AML-193 (cell line): ENCODE measurements at places on chromosomes 7 and 10.

- peak; percentile 60 for DNase-seq
These were observed 83.8 kb downstream of the BMS1 start for GRCh38 chr10:42866115-42866995.

- no peak for DNase-seq
These were observed 86.9 kb upstream of the ZNF438 start for GRCh38 chr10:31118556-31118955.

DNA sequence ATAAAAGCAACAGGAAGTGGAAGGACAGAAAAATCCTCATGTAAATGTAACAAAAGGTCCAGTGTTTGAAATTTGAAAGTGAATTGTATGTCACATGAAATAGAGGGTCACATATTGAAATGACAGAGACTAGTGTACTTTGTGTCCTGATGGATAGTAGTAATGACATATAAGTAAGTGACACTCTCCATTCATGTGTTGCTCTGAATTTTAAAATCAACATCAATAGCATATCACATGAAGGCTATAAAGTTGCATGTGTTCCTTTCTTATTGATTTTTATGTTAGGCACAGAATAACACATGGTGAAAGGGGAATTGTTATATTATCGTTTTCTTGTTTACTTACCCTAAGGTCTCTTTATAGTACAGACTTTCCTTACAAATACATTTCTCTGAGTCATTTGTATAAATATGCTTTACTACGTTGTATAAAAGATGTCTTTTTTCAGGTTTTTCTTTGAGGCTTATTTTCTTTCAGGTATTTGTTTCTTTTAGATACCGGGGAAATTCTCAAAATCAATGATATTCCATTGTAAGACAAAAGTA lies 104.6 kb upstream of the CACNA2D1 start:
- DNase-seq, result no peak

DNA sequence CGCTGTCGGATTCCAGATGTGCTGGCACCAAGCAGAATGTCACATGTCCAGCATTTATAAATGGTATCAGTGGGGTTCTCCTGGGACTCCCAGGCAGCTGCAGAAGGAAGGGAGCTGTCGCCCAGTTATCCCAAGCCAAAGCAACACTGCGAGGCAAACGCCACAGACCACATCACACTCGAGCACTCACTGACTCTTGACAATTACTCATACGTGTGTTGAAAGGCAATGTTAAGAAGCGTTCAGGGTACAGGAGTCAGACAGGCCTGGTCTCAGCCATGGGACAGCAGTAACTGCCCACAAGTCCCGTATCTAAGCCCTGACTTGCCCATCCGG lies 113.4 kb downstream of the DIP2C start:
- DNase-seq, result no peak

DNA sequence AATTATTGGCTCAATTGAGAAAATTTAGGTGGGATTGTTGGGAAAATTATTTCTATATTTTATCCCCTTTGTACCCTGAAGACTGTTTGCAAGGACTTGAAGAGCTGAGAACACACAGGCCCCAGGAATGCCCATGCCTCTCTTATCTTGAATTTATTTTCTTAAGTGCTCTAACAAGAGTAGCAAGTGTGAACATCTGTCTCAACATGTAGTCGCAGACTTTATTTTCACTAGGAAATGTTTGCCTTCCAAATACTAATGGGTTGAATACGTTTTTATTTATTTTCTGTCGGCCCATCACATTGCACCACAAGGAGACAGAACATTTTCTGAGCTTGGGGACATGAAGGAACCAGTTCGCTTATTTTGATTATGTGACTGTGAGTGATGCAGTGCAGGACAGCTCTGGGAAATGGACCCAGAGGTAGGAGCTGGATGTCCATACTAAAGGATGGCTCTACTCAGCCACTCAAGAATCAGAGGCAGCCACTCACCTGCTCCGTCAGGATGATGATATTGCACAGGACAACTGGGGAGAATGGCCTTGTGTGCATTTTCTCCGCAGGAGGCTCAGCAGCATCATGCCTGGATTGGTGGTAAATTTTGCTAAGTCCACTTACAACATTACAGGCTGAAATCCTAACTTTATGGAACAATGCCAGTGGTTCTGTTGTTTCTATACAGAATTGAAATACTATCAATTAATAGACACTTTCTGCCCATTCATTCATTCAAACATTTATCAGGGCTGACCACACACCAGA lies 332.7 kb downstream of the FGFR2 start:
- no peak for DNase-seq

- DNase-seq, result no peak
These were observed 132.0 kb downstream of the ST7 start for GRCh38 chr7:117085275-117085674.

DNA sequence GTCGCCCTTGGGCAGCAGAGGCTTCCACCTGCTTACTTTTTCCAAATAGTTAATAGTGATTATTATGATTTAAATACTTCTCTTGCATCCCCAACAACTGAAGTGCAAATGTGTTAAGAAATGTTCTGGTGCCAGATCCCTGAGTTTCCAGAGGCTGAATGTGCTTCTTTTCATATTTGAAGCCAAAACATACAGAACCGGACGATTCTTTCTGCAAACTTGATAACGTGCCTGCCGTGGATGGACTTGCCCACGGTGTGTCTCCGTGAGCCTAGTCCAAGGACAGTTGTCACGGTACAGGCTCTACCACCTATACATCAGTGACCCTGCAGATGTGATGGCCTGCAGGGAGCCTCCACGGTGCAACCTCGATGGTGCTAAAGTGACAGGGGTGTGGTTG lies 198.6 kb upstream of the LYZL2 start:
- DNase-seq, result no peak

- DNase-seq, result peak; percentile 11
These were observed 217.8 kb upstream of the HPS1 start for GRCh38 chr10:98664329-98665042.

DNA sequence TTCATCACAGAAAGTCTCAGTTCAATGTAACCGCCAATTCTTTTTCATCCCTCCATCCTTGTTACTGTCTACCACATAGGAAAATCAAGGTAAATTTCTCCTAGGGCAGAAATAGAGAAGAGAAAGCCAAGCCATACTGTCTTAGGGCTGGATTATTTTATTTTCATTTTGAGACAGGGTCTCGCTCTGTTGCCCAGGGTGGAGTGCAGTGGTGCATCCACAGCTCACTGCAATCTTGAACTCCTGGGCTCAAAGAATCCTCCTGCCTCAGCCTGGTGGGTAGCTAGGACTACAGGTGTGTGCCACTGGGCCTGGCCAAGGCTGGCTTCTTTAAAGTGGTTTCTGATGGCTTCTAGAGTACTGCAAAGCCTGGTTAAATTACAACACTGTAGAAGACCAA lies 181.7 kb downstream of the SRPK2 start:
- no peak for DNase-seq

DNA sequence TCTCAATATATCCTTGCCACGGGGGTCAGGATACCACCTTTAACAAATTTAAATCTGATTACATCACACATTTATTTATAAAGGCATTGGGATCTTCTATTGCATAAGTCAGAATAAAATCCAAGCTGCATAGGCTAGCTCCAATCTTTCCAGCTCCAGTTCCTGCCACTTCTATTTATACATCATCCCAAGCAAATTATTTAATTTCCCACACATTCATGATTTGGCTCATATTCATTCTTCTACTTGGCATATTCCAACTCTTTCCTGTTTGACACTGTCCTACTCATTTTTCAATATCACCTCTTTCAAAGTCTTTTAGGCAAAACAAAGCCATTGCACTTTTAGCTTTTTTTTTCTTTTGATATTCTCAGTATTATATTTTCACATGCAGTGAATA lies 579.0 kb upstream of the FZD8 start:
- no peak for DNase-seq

- peak; percentile 65 for DNase-seq
These were observed 57.6 kb upstream of the EZH2 start for GRCh38 chr7:148941598-148942275.

DNA sequence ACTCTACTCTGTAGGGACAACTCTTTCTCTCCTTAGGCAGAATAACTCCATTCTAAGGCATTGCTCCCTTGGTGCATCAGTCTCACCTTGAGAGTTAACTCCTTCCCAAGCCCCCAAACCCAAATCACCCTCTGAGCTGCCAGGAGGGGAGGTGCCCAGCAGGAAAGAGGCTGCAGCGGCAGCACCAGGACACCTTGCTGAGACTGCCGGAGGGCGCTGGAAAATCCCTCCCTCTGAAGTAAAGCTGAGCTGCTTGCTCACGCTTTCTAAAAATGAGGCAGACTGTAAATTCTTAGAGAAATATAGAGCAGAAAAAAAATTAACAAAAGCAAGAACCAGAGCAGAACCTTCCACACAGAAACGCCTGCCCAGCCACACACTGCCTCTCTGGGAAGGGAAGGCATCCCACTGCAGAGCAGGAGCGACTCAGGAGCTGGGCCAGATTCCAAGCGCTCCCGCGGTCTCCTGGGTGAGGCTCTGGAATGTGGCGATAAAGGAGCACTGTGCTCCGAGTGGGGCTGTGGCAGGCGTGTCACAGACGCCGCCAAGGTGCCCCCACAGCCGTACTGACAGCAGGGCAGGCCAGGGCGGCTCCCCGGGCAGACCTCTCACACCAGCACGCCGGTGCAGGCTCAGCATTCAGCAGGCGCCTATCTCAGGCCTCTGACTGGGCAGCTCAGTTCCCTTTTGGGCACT lies 202.1 kb downstream of the TNS3 start:
- no peak for DNase-seq

- DNase-seq, result no peak
These were observed 225.5 kb upstream of the TCF7L2 start for GRCh38 chr10:112724404-112724991.

- DNase-seq, result no peak
These were observed 368.3 kb downstream of the SFMBT2 start for GRCh38 chr10:7042419-7043054.

GRCh38 chr7:151864081-151864480 lies 12.8 kb downstream of the PRKAG2 start:
- no peak for DNase-seq

DNA sequence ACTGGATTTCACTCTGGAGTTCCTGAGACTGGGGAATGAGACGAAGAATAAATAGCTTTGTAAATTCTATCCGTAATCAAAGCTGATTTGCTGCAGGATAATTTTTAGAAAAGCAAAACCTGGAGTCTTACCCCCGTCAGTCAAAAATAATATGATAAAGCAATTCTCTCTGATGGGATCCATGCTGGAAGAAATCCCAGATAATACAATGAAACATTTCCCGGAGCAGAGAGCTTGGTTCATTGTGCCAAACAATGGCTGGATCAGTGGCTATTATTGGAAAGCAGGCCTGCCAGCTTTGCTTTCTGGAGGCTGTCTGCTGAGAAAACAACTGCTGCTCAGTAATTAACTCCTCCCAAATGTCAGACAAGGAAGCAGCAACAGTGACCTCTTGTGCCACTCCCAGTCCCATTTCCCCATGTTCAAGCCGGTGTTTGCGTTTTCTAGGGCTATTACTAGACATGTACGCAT lies 609.4 kb upstream of the PCDH15 start:
- DNase-seq, result no peak

- no peak for DNase-seq
These were observed 268.0 kb upstream of the KAT6B start for GRCh38 chr10:74558403-74558802.

DNA sequence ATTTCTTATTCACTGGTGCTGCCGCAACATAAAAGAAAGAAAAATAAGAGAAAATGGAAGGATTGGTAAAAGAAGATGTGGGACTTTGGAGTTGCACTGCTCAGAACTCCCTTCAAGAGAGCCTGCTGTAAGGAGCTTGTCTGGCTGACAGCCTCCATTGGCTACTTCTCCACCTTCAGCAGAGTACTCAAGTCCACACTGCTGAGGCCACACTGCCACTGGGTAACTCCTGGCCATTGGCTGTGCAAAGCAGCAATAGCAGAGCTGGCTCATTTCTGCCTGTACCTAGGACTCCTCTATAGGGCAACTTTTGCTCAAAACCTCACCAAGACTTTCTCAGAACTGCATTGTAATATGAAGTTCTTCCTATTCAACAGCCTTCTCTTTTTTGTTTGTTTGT lies 38.7 kb upstream of the PCLO start:
- DNase-seq, result no peak

DNA sequence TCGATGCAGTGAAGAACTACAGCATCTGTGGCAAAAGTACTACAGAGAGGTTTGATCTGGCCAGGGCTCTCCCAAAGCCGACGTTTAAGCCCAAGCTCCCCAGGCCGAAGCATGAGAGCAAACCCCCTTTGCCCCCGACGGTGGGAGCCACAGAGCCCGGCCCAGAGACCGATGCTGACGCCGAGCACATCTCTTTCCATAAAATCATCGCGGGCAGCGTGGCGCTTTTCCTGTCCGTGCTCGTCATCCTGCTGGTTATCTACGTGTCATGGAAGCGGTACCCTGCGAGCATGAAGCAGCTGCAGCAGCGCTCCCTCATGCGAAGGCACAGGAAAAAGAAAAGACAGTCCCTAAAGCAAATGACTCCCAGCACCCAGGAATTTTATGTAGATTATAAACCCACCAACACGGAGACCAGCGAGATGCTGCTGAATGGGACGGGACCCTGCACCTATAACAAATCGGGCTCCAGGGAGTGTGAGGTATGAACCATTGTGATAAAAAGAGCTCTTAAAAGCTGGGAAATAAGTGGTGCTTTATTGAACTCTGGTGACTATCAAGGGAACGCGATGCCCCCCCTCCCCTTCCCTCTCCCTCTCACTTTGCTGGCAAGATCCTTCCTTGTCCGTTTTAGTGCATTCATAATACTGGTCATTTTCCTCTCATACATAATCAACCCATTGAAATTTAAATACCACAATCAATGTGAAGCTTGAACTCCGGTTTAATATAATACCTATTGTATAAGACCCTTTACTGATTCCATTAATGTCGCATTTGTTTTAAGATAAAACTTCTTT lies 2.3 kb downstream of the LRRTM3 start:
- DNase-seq, result no peak

- no peak for DNase-seq
These were observed 65.3 kb upstream of the ZMIZ1 start for GRCh38 chr10:79003183-79004100.

DNA sequence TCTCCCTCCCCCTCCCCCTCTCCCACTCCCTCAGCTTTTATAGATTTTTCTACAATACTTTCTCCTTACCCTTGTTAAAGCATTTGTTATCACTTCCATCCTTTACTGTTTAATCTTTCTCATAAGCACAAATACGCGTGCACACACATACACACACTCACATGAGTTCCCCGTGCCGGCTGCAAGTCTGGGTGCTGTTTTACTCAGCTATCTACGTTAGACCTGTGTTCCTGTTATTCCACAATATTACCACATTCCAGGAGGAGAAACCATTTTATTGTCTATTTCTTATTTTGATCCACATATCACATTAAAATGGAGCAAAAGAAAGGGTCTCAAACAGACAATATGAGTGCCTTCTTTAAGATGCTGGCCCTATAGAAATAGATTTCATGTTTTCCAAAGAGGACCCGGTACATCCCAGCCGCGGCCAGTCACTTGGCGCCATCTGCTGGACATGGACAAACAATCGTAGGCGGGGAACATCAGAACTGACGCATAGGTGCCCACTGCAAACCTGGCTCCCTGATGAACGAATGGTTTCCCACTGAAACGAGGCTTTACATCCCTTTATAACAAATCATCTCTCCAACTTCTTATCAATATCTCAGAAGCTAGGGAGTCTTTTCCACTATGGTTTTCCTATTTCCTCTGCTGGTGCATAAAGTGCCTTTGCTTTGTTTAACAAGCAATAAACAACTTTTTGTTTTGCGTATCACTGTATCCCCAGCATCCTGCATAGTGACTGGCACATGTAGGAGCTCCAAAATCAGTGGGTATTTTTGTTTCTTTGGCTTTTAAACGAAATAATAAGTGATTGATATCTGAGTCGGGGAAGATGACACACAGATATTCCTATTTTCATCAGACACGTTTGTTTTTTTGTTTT lies 25.2 kb upstream of the OPTN start:
- peak; percentile 49 for DNase-seq
